ENCODE measurements at places on chromosomes 6 and 20.

DNA sequence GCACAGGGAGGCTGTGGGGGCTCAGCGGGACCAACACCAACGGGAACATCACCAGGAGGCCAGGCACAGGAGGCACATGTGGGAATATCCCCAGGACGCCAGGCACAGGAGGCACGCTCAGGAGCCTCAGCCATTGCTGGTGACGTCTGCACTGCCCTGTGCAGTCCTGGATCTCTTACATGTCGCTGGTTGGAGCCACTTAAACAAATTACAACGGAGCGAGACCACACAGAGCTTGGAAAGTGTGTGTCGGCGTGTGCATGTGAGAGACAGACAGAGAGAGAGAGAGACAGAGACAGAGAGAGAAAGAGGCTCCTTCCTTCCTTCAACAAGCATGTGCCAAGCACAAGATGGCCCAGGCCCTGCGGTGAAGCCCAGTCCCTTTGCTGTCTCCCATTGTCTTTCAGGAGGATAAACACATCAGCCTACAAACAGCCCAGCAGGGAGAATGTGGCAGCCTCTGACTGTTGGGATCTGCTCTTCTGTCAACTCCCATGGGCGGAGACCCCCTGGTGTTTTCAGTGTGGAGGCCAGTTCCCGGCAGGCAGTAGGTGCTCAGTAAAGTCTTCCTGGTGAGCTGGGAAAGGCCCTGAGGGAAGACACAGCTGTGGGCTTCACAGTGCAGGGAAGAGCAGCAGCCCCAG, 112.7 kb upstream of the THBS2 start:
- no peak for DNase-seq

DNA sequence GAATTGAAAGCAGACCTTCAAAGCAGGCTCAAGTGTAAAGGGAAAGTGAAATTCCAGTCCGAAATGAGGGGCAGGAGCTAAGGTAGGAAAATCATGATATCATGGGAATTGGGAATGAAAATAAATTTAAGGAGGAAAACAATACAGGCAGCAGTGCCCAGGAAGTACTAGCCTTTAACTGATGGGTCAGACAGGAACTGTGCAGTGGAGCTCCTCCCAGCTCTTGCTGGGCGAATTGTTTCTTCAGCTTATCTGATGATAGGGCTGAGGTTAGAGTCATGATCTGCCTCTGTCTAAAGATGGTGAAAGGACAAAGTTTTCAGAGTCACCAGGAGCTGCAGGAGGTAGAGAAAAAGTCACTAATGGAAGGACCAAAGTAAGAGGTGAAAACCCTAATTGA, 457.9 kb upstream of the PTCHD4 start:
- no peak for DNase-seq

DNA sequence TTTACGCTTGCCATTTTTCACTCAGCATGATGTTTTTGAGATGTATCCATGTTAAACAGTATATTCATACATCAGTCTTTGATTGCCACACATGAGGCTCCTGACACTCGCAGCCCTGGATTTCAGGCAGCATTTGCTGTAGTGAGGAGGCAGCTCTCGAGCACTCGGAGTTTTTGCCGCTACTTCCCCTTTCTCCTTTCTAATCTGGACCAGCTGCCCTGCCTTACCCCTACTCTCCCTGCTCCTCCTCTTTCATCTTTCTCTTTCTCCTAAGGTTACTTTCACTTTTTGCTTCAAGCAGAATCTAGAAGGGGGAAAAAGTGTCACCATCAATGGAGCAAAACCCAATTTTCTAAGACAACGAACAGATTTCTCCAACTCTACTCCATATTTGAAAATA, 5.9 kb upstream of the CST3 start:
- no peak for DNase-seq

- no peak for DNase-seq
Observed at GRCh38 chr20:56793916-56794315, 164.8 kb downstream of the TFAP2C start.

DNA sequence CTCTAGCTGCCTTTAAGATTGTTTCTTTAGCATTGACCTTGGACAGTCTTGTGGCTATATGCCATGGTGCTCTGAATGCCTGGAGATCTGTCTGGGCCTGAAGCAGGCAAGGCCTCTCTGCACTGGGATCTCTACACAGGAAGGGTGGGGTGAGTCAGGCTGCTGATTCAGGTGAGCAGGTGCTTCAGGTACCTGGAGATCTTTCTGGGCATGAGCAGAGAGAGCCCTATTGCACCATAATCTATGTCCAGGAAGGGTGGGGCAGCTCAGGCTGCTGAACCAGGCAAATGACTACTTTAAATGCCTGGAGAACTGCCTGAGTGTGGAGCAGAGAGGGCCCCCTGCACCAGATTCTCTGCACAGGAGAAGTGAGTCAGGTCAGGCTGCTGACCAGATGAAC, 94.5 kb downstream of the TPBG start:
- no peak for DNase-seq

DNA sequence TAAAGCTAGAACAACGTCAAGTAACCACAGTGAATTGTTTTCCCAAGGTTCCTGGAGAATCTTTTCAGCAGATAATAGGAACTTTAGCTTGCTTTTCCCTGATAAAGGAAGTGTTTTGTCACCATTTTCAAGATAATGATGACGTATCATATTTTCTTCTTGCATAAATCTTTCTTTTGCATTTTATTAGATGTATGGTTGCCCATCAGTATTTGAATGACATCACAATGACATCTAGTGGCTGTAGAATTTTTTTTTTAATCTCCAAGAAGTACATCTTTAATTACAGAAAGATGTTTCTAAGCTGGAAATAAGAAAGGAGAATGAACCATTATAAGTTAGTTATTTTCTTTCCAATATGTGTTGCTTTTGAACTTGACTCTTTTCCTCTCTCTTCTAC, 83.0 kb downstream of the CENPW start:
- DNase-seq, result no peak

DNA sequence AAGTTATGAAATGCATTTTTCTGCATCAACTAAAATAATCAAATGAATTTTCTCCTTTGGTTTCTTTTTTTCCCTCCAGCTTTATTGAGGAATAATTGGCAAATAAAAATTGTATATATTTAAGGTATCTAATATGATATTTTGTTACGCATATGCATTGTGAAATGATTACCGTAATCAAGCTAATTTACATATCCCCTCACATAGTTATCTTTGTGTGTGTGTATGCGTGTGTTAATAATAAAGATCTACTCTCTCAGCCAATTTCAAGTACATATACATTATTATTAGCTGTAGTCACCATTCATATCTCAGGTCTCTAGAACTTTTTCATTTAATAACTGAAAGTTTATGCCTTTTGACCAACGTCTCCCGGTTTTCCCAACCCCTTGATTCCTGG, 61.1 kb downstream of the SYCP2L start:
- no peak for DNase-seq

DNA sequence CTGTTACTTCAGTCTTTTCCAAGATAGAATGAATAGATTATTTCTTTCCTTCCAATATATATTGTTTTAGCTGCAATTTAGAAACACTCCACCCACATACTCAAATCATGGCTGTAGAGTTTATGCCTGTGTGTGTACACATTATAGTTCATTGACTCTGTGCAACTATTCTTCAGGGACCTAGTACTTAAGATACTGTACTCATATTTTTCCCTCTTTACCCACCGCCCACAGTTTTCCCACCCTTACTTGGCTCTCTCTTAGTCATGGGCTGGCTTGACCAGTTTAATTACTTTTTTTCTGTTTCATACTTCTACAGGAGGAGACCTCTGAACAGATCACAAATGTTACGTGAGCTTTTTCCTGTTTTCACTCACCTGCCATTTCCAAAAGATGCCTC, 30.4 kb downstream of the C6orf89 start:
- no peak for DNase-seq

- peak; percentile 95 for DNase-seq
Observed at GRCh38 chr20:18566892-18567738, at the start of gene SMIM26. Gene SMIM26 (plus strand): TSS chr20:18567432. CDS start chr20:18567479, 47 bp downstream.

GRCh38 chr20:6164421-6165341, 41.9 kb upstream of the FERMT1 start:
- DNase-seq, result no peak

GRCh38 chr6:102812242-102812641, 1418.7 kb downstream of the GRIK2 start:
- DNase-seq, result no peak

DNA sequence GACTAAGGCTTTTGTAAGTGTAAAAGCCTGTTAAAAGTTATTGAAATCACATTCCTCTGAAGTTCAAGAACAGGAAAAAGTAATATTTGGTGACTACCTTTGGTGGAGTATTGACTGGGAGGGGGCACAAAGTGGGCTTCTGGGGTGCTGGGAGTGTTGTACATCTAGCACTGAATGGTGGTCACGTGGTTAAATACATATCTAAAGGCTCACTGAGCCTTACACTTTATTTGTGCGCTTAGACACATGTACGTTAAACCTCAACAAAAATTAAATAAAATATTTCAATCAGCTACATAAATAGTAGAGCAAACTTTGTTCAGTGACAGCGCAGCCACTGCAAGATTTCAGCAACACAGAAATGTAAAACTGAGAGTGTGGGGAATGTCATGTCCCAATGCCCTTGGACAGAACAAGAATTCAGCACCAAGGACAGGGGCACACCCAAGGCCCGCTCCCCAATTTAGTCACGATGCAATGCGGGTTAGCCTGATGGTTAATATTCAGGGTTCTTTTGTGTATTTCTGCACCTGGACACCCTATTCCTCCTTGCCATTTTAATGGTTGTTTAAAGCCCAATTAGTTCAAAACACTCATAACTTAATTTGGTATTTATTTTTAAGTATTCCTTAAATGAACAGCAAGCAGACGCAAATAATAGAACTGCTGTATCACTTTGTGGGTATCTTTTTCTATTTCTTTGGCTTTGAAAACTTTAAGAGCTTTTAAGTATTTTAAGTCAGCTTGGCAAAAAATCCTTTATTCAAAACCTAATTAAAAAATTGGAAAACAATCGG, 37.4 kb downstream of the ANGPT4 start:
- DNase-seq, result no peak

DNA sequence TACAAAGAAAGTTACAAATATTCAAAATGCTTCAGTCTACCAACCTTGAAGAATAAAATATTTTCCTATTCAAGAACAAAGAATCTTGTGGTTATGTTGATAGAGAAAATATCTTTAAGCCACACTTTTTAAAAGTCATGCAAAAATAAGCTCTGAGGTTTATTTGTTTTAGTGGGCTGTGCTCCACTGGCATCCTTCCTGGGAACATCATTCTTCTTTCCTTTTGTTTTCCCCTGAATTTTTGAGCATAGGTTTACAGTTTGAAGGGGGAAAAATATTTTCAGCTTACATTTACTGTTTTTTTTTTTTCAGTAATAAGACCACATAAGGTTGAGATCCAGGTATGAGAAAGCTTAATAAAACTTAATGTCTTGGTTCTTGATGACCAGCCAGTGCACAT, 72.0 kb upstream of the BACH2 start:
- no peak for DNase-seq

- no peak for DNase-seq
Observed at GRCh38 chr6:54598787-54599313, 247.7 kb upstream of the FAM83B start.

DNA sequence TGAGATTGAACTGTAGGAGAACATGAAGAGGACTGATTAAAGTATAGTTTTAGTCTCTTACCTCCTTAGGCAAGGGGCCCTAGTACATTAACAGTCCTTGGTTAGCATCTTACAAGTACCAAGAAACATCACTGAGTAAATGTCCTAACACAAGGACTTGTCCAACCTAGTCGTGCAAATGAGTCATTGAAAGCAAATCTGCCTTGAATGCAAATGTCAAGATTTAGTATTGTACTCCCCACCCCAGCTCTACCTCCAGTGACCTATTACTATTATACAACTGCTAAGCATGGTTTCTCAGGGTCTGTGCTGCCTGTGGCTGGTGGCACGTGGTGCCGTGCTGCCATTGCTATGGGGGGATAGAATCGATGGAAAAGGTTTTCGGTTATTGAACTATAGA, 138.4 kb downstream of the PLCB4 start:
- DNase-seq, result no peak

DNA sequence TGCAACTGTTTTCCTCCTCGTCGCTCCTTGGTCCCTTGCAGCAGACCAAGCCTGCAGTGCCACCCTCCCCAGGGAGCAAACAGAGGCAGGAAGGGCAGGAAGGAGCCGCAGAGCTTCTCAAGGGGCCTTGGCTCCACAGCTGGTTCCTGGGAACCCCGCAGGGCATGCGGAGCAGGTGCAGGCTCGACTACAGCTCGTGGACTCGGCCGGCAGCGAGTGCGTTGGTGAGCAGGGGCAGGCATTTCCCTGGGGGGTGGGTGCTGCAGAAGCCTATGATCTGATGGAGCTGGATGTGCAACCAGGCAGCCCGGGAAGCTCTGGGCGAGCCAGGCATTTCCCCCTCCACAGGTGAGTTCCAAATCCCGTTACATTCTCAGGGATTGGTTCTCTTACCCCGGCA, 37.1 kb downstream of the FRMD1 start:
- DNase-seq, result no peak

- no peak for DNase-seq
Observed at GRCh38 chr6:24990236-24990845, 54.6 kb upstream of the RIPOR2 start.

GRCh38 chr6:41232667-41233066, 4.5 kb downstream of the TREML4 start:
- no peak for DNase-seq

- no peak for DNase-seq
Observed at GRCh38 chr6:116445102-116445501, 16.1 kb upstream of the CALHM6 start.

GRCh38 chr20:47354464-47354713, 2.1 kb downstream of the ZMYND8 start:
- DNase-seq, result no peak

- DNase-seq, result no peak
Observed at GRCh38 chr20:57481281-57481711, 43.6 kb downstream of the CTCFL start.

- DNase-seq, result no peak
Observed at GRCh38 chr6:3848380-3848779, 793 bp upstream of the FAM50B start.

DNA sequence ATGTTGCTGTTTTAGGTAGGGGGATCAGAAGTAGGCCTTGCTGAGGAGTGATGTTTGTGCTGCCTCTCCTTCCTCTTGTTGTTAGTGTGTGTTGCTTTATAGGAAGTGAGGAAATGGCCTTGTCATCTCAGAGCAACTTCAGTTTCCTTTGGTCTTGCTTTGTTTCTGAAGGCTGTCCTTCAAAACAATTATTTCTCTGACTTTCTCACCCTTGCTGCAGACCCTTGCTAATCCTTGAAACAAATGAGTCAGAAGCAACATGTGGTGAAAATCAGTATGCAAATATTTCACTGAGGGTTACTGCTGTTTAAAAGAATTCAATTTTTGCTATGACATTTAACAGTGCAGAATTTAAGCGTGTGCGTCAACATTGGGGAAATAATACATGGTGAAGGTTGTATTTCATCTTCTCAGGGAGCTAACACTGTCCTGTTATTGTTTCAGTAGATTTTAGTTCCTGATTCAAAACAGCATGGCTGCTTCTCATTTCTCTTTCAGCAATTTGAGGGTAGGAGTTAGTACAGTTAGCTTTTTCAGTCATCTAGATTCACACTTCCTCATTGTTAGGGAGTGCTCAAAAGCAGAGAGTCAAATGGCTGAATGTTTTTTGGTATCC, 13.8 kb downstream of the RNF144B start:
- DNase-seq, result no peak
